ENCODE measurements at places on chromosomes 2 and 18. TPM values are rescaled to one million over a fixed set of nuclear protein-coding genes. Genes with fewer than 3 reads are reported as not detected.
A peak's percentile ranks its signal among the peaks of the same experiment; 100 is the strongest.

The CCDC195 gene
- not detected for total RNA-seq

The CDH20 gene
- 0.25 TPM for total RNA-seq

The GDF7 gene
- total RNA-seq, result not detected

The DPP4 gene
- total RNA-seq, result 22.4 TPM

The CEBPZ gene
- 102 TPM for total RNA-seq

The ZNF521 gene
- not detected for total RNA-seq

The MOGAT1 gene
- total RNA-seq, result not detected

The CCDC178 gene
- total RNA-seq, result not detected

The RGPD3 gene
- total RNA-seq, result 0.04 TPM

The DDX1 gene
- 136 TPM for total RNA-seq

The CCDC74B gene
- total RNA-seq, result 0.72 TPM

The SPHKAP gene
- total RNA-seq, result not detected

The CRYBA2 gene
- not detected for total RNA-seq

The LRP2 gene
- total RNA-seq, result 1.6 TPM

The TBR1 gene
- total RNA-seq, result not detected

The PID1 gene
- not detected for total RNA-seq

The DTNB gene
- 15.5 TPM for total RNA-seq

- DNase-seq, result peak; percentile 74
These were observed 923 bp downstream of the FIGLA start for GRCh38 chr2:70789304-70790135.

DNA sequence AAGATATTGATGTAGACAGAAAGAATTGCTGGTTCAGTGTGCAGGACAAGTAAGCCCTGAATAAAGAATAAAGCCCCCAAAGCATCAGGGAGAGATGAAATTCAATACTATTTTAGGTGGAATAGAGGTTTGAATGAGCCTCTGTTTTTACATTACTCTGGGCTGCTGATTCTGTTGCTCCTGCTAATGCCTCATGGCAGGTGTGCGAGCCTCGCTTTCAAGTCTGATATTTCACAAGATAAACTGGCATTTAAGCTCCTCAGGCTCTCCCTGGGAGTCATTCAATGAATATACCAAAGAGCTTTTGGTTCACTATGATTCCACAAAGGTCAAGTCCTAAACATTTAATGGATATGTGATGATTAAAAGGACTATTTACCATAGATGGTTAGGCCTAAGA, 601.0 kb upstream of the SLC39A10 start:
- DNase-seq, result no peak

DNA sequence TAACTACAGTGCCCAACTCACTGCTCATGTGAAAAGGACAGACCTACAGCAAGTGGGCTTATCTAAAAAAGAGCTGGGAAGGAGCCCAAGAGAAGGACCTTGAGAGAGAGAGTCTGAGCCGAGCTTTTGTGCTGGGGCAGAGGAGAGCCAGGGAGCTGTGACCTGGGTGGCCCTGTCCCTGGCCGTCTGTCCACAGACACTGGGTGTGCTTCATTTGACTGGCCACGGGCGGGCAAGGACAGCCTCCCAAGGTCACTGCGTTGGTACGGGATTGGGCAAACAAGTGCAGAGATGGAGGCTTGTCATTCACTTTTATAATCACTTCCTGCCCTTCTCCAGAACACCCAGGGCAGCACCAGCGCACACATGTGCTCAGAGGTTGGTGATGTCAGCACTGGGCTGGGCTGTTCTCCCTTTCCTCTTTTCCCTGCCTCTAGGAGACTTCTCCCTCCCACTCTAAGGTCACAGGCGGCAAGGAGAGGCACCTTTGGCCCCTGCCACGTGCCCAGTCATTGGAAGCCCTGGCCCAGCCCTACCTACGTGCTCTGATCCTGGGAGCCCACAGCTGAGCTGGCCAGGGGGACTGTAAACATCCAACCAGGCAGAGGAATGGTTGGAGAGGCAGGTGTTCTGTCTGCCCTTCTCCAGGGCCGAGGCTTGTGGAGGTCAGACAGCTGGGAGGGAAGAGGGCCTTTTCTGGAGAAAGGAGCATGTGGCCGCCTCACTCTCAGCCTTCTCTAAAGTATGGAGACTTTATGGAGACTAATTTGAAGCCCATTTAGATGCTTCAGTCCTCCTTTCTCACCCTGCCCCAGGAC, 6.4 kb upstream of the PSD4 start:
- peak; percentile 46 for DNase-seq

DNA sequence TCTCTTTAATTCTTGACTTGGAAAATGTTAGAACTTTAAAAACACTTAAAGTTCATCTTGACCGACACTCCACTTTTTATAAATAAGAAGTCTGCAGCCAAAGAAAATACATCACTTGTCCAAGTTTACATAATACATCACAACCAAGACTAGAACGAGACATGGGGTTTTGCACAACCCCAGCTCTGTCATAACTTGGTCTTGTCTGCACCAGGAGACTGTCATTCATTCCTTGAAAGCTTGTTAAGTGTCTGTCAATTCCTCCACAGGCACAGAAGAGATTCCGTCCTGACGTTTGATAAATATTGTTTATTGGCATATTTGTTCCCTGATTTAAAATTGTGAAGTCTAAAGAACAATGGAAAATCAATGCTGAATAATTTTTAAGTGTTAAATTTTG, 139.5 kb upstream of the SETBP1 start:
- no peak for DNase-seq

- no peak for DNase-seq
These were observed 36.9 kb downstream of the ATOH8 start for GRCh38 chr2:85790499-85791188.

- no peak for DNase-seq
These were observed 75.2 kb upstream of the LCLAT1 start for GRCh38 chr2:30371772-30372373.

DNA sequence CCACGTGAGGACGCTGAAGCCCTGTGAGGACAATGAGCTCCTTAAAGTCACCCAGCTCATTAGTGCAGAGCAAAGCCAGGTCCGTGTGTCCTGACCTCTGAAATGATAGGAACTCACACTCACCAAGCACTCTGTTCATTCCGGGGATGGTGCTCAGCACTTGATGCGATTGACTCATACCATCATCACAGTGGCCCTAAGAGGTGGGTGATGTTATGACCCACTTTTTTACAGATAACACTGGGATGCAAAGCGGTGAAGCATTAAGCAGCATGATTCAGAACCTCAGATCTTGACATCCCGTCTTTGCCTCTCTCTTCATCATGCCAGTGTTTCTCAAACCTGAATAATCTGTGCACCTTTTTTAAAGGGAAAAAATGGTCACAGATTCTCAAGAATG, 234.8 kb downstream of the ALPK2 start:
- no peak for DNase-seq

DNA sequence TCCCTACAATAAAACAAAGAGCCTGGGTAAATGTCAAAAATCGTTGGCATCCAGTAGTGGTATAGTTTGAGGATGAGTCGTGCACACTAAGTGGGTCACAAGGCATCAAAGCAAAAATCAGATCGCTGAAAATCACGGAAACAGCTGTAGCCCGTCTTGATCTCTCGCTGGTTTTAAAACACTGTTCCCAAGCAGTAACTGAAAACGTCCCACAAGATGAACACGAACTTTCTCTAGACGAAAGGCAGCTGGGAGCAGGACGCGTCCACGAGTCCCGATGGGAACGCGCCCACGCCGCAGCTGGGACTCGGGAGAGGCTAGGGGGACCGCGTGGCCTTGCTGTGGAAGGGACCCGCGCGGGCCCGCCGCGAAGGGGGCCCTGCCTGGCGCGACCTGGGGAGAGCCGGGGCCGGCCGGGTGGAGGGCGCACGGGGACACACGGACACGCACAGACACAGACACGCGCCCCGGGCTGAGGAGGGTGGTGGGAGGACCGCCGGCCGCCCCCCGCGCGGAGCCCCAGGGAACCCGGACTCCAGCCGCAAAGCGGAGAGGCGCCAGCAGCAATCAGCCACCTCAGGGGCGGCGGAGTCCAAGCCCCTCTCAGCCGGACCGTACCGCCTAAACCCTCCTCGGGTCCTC, 651 bp downstream of the STK17B start:
- no peak for DNase-seq

- no peak for DNase-seq
These were observed 923.3 kb upstream of the DDX18 start for GRCh38 chr2:116891191-116891590.

- no peak for DNase-seq
These were observed 165.1 kb upstream of the NDUFV2 start for GRCh38 chr18:8937160-8938094.

DNA sequence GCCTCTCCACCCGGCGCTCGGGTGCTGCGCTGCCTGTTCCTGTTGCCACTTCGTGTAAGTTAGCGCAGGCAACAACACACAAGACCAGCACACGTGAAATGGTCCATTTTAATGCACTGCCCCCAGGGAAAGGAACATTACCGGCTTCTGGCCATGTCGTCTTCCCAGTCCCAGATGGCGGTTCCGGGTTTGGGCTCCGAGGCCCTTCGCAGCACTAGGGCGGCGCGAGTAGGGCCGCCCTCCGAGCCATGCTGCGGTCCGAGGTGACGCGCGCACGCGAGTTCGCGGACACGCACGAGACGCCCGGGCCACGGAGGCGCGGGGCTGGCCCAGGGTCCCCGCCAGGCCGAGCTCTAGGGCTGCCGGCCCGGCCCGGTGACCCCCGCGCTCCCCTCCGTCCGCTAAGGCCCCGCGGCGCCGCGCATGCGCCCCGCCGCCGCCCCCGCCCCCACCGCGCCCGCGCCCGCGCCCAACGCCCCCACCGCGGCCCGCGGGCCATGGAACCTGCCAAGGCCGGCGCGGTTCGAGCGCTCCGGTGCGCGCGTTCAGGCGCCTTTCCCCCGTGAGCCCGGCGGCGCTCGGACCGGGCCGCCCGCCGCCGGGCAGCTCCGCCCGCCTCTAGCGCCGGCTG, 367 bp upstream of the ZNF236 start:
- DNase-seq, result peak; percentile 61

- DNase-seq, result peak; percentile 60
These were observed 14.1 kb upstream of the KLF11 start for GRCh38 chr2:10028988-10029874.

GRCh38 chr2:240589375-240589774, 2.8 kb downstream of the CAPN10 start:
- no peak for DNase-seq

GRCh38 chr18:26312199-26312598, 86.0 kb downstream of the TAF4B start:
- DNase-seq, result no peak

DNA sequence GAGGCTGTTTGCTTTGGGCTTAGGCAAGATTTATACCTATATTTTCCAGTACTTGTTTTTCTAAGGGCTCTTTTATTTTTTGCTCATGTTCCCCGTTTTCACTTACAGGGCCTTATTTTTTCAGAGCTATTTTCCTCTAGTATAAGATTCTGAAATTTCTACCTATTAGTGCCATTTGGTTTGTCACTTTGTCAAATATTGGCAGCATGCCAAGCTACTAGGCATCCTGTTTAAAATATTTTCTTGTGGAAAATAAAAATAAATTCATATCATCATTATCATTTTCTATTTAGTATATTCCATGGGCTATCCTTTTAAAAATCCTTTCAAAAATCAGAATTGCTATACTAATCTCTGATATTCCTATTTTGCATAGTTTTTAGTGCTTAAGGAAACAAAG, 64.8 kb upstream of the CHST9 start:
- DNase-seq, result no peak

GRCh38 chr2:240245184-240245583, 104.7 kb upstream of the OTOS start:
- DNase-seq, result no peak

GRCh38 chr18:13267431-13267873, 48.9 kb downstream of the LDLRAD4 start:
- no peak for DNase-seq

DNA sequence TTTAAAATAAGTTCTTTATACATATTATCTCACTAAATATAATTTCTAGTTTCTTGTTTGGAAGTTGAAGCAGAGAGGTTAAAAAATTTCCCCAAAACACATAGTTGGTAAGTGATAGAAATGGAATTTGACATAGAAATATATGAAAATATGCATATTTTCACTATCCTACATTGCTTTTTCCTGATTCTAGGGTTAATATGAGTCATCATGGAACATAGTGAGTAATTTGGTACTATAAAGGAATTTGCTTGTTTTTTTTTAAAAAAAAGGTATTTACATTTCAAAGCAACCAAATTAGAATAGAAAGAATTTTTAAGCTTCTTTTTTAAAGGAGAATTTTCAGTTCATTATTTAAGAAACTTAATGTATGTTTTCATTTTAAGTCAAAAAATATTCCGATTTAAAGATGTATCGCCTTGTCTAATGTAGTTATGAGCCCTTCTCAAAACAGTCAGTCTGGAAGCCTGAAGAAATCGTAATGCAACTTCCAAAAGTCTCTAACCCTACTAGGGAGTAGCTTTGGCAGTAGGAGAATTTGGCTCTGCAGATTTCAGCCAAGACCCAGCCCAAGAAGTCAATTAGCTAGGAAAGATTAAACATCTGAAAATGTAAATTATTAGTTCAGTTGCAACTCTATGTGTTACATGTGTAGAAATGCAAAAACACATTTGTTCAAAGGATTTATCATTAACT, 147.3 kb downstream of the RDH14 start:
- DNase-seq, result no peak

- DNase-seq, result no peak
These were observed 800 bp downstream of the TTC21B start for GRCh38 chr2:165952741-165953211.

- no peak for DNase-seq
These were observed 65.3 kb downstream of the LCLAT1 start for GRCh38 chr2:30512243-30512886.

GRCh38 chr2:33121925-33122324, 175.2 kb downstream of the LTBP1 start:
- DNase-seq, result no peak

- DNase-seq, result no peak
These were observed 277.5 kb upstream of the DDX18 start for GRCh38 chr2:117537032-117537431.

DNA sequence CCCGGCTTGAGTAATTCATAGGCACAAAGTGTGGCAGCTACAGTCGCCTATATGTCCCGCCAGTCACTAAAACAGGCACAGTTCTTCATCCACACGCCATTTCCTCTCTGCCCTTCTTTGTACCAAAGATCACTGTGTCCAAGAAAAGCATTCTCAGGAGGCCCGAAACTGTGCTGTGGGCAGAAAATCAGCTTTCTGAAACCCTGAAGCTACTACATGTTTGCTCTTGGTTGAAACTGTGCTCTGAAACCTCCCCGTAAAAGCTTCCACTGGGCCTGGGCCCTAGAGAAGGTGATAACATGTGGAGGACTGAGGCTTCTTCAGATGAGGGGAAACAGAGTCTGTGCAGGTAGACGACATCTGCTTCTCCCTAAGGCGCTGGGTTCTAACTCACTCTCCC, 75.6 kb upstream of the ID2 start:
- DNase-seq, result no peak

DNA sequence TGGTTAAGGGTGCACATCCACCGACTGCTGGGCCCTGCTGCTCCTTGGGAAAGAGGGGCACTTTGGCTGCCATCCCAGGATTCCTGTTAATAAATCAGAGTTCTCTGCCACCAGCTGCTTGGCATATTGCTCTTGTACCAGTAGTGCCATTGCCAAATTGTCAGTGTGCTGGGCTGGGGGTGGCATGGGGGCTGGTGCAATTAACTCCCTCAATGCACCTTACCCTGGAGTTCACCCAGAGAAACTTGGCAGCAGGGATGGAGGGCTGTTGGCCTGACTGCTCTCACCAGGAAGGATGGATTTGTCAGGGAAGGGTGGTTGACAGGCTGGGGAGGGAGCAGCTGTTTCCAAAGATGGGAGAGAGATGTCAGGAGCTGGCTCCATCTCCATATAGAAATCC, 94.6 kb upstream of the SKOR2 start:
- DNase-seq, result no peak
